ENCODE measurements at places on chromosomes 11 and 22. TPM values are rescaled to one million over a fixed set of nuclear protein-coding genes. Genes with fewer than 3 reads are reported as not detected.
A peak's percentile ranks its signal among the peaks of the same experiment; 100 is the strongest.

GRCh38 chr11:33970984-33971466, 79.1 kb upstream of the LMO2 start:
- H3K36me3 ChIP-seq, result no peaks in the 10 kb centered on the region
- no peaks in the 10 kb centered on the region for H3K27me3 ChIP-seq
- peak; percentile 59 for DNase-seq
- no peak overlapping the region for H3K4me3 ChIP-seq
- H3K27ac ChIP-seq, result no peak overlapping the region
- H3K4me1 ChIP-seq, result no peaks in the 10 kb centered on the region

GRCh38 chr11:8338138-8338537, 74.5 kb upstream of the LMO1 start:
- H3K4me1 ChIP-seq, result no peaks in the 10 kb centered on the region
- no peaks in the 10 kb centered on the region for H3K36me3 ChIP-seq
- no peak overlapping the region for H3K27ac ChIP-seq
- peak; percentile 47 for DNase-seq
- no peak overlapping the region for H3K4me3 ChIP-seq

DNA sequence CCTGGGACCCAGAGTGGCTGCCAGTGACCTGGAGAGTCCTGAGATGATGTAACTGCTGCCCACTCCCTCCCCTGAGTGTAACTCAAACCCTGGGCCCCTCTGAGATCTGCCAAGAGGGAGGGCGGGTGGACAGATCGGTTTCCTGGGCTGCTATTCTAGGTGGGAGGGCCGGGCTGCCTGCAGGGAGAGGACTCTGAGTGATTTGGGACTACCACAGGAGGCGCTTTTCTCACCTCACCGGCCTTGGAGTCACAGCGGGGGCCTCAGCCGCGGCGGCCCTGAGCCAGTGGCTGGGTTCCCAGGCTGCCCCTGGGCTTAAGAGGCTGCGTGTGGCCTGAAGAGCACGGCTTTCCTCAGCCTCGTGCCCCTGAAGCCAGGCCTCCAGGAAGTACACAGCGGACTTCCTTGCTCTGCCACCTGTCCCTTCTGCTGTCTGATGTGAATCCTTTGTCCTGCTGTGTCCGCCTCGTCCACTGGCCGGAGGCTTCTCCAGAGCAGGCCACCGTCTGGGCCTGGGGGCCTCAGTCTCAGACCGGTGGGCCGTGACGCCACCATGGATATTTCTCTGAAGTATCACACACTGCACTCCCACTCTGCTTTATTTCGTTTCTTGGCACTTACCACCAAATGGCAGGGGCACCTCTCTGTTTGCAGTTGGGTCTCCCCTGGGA, 11.5 kb downstream of the RELT start:
- no peak overlapping the region for H3K4me3 ChIP-seq
- no peak for DNase-seq
- no peak overlapping the region for H3K27ac ChIP-seq
- peaks cover 24% of the 10 kb centered on the region for H3K4me1 ChIP-seq
- H3K36me3 ChIP-seq, result no peaks in the 10 kb centered on the region

DNA sequence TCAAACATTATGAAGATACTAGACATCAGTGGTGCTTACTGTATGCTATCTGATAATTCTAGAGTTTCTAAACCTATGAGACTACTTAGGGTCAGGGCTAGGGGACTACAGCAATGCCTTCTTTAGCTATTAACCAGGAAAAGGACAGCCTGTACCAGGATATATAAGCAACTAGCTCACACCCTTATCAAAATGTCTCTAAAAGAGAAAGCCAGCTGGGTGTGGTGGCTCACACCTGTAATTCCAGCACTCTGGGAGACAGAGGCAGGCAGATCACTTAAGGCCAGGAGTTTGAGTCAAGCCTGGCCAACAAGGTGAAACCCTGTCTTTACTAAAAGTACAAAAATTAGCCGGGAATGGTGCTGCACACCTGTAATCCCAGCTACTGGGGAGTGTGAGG, 55.8 kb downstream of the RAB6A start:
- no peak overlapping the region for H3K27ac ChIP-seq
- H3K36me3 ChIP-seq, result no peaks in the 10 kb centered on the region
- H3K27me3 ChIP-seq, result no peaks in the 10 kb centered on the region
- no peaks in the 10 kb centered on the region for H3K4me1 ChIP-seq
- H3K4me3 ChIP-seq, result no peak overlapping the region
- no peak for DNase-seq

DNA sequence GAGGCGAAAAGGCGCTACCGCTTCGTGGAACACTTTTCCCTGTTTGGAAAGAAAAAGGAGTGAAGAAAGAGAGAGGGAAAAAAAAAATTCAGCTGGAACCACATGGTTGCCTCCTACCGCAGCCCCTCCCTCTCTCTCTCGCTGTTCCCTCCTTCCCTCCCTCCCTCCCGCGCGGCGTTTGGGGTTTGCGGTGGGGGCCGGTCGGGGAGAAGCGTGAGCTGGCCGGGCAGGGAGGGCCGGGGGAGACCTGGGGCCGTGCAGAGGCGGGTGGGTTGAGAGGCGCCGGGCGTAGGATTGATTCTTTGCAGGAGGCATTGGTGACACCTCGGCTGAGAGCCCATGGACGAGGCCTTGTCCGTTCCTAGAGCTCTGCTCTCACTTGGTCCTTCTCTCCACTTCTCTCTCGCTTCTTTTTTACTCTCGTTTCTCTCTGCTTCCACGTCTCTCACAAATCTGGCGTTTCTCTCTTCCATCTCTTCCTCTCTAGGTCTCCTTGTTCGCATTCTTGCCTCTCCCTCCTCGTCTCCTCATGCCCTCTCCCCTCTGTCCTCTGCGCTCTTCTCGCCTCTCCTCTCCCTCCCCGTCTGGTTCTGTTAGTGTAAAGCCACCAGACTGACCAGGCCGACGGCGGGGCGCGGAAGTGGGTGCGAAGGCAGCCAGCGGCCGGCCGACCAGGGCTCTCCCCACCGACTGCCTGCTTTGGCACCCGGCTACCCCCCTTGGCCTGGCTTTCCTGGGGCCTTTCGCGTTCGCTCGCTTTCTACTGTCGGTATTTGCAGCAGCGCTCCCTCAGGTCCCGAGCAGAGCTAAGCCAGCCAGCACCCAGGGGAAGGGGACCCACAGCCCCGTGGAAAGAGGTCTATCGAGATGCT, at the start of gene CLMP:
Gene CLMP, minus strand, starts transcription at position 61 of the 872 bp plus-strand sequence. CDS start 308 bp downstream, outside the sequence.
- H3K4me3 ChIP-seq, result peak within 1 kb of the TSS; percentile 39
- no peaks in the 10 kb centered on the region for H3K36me3 ChIP-seq
- peaks cover 88% of the 10 kb centered on the region for H3K27me3 ChIP-seq
- DNase-seq, result no peak

GRCh38 chr11:122727101-122727929, 71.8 kb downstream of the UBASH3B start:
- DNase-seq, result no peak
- H3K36me3 ChIP-seq, result no peaks in the 10 kb centered on the region
- H3K4me3 ChIP-seq, result peak overlapping the region; percentile 29
- no peaks in the 10 kb centered on the region for H3K27me3 ChIP-seq
- H3K27ac ChIP-seq, result peak overlapping the region; percentile 53

- no peak overlapping the region for H3K4me3 ChIP-seq
- no peaks in the 10 kb centered on the region for H3K36me3 ChIP-seq
- peaks cover 40% of the 10 kb centered on the region for H3K4me1 ChIP-seq
- no peaks in the 10 kb centered on the region for H3K27me3 ChIP-seq
These were observed 604 bp upstream of the POLR3H start for GRCh38 chr22:41544671-41545476.

DNA sequence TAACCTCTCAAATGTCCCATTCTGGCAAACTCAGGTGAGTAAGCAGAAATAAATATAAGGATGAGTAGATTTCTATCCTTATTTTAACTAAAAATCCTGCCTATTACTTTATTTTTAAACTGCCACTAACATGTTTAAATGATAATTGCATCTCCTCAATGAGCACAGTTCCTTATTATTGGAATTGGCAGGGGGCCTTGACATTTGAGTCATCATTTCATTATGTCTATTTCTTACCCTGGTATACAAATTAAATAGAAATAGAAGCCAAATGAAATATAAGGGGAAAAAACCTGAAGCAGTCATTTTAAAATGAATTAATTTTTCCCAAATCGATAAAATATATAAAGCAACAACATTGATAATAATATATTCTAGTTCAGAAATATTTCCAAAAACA, 81.2 kb downstream of the GUCY1A2 start:
- no peaks in the 10 kb centered on the region for H3K36me3 ChIP-seq
- no peaks in the 10 kb centered on the region for H3K4me1 ChIP-seq
- no peak overlapping the region for H3K27ac ChIP-seq
- H3K4me3 ChIP-seq, result no peak overlapping the region

DNA sequence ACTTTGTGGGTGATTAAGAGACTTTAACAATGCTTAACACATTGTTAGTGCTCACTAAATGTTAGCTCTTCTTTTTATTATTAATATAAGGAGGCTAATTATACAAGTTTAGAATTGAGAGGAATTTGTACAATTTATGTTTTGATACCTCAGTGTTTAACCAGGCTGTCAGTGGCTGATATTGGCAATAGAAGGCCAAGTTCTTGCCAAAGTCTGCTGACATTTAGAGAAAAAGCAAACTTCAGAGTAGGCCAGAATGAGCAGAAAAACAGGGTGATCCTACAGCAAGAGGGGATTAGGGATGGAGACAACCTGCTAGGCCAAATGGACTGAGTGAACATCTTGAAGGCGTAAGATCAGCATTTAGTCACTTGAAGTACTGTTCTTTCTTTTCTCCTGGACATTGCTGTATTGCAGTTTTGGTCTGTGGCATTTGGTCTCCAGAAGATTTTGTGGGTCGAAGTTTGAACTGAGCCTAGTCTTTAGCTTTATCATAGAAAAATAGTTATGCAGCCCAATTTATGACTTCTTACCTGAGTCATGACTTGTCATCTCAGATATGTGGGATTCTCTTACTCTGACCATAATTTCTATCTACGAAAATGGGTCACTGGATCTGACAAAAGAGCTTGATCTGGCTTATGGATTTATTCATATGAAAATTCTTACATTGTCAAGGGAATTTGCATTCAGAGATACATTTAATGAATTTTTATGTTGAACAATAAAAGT, 9.0 kb downstream of the TRIM44 start:
- no peaks in the 10 kb centered on the region for H3K27me3 ChIP-seq
- peaks cover 30% of the 10 kb centered on the region for H3K4me1 ChIP-seq
- no peak overlapping the region for H3K4me3 ChIP-seq

DNA sequence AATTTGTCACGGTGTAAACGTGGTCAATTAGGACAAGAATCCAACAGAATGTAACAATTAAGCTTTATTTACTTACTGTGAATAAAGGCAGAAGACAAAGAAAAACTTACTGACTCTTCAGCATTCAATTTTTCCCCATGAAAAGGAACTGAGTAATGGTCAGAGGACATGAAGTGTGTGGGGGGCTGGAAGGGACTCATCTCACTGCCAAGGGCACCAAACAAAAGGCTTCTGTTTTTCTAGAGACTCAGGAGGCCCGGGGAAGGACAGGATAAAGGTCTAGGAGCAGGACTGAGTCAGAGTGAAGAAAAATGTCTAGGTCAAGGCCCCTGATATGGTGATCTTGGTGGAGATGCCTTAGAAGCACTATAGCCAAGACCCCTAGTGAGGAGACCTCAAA, 564.2 kb upstream of the ANO5 start:
- H3K27ac ChIP-seq, result no peak overlapping the region
- DNase-seq, result no peak
- no peaks in the 10 kb centered on the region for H3K36me3 ChIP-seq
- no peak overlapping the region for H3K4me3 ChIP-seq

DNA sequence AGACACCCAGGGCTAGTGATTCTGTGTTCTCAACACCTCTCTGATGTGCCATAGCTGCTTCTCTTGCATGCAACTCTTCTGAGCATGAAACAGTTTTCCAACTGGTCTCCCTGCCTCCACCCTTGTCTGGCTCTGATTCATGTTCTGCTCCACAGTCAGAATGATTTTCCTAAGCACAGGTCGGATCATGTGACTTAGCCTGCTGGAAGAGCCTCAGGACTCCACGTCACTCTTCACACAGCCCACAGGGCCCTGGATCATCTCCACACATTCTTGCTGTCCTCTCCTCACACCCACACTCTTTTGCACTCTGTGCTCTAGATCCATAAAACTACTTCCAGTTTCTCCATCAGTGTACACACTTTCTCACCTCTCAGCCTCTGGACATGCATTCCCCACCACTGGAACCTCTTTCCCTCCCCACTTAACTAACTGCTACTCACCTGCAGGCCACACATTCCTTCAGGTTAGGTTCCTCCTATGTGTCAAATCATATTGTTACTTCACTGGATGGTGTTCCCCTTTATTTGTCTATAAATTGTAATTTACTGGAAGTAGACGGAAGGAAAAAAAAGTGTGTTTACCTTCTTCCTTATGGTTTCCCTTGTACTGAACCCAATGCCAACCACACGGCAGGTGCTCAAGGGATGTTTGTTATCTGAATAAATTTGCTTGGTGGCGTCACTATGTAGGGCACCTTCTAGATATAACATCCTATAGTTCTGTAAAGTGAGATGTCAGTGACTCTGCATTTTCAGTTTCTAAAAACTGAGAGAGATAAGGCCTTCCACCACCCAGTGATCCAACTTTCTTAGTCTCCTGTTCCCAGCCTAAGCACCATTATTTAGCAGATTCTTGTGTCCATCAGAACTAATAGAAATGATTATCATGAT, 133.7 kb downstream of the ETS1 start:
- no peak overlapping the region for H3K27ac ChIP-seq
- no peaks in the 10 kb centered on the region for H3K36me3 ChIP-seq
- peaks cover 38% of the 10 kb centered on the region for H3K4me1 ChIP-seq
- no peaks in the 10 kb centered on the region for H3K27me3 ChIP-seq
- DNase-seq, result peak; percentile 64

GRCh38 chr11:119406005-119406404, 17.0 kb downstream of the THY1 start:
- no peaks in the 10 kb centered on the region for H3K27me3 ChIP-seq
- no peak overlapping the region for H3K4me3 ChIP-seq
- no peaks in the 10 kb centered on the region for H3K36me3 ChIP-seq
- no peak for DNase-seq
- H3K4me1 ChIP-seq, result no peaks in the 10 kb centered on the region
- no peak overlapping the region for H3K27ac ChIP-seq

GRCh38 chr11:59728154-59728553, 14.5 kb upstream of the OR10V1 start:
- no peaks in the 10 kb centered on the region for H3K36me3 ChIP-seq
- DNase-seq, result no peak
- H3K4me1 ChIP-seq, result no peaks in the 10 kb centered on the region
- no peak overlapping the region for H3K27ac ChIP-seq
- no peak overlapping the region for H3K4me3 ChIP-seq

GRCh38 chr11:2419638-2420501, 19.3 kb downstream of the TSSC4 start:
- no peaks in the 10 kb centered on the region for H3K36me3 ChIP-seq
- H3K4me3 ChIP-seq, result no peak overlapping the region
- peaks cover 14% of the 10 kb centered on the region for H3K4me1 ChIP-seq

SCGB2A2 gene
- total RNA-seq, result not detected

OR51I1 gene
- total RNA-seq, result not detected

IGLL1 gene
- total RNA-seq, result not detected

LARGE1 gene
- total RNA-seq, result 140 TPM
